ENCODE measurements at places on chromosomes 3 and 15.

GRCh38 chr3:156694536-156694935 is 20.1 kb downstream of the TIPARP start:
- no peak for DNase-seq

DNA sequence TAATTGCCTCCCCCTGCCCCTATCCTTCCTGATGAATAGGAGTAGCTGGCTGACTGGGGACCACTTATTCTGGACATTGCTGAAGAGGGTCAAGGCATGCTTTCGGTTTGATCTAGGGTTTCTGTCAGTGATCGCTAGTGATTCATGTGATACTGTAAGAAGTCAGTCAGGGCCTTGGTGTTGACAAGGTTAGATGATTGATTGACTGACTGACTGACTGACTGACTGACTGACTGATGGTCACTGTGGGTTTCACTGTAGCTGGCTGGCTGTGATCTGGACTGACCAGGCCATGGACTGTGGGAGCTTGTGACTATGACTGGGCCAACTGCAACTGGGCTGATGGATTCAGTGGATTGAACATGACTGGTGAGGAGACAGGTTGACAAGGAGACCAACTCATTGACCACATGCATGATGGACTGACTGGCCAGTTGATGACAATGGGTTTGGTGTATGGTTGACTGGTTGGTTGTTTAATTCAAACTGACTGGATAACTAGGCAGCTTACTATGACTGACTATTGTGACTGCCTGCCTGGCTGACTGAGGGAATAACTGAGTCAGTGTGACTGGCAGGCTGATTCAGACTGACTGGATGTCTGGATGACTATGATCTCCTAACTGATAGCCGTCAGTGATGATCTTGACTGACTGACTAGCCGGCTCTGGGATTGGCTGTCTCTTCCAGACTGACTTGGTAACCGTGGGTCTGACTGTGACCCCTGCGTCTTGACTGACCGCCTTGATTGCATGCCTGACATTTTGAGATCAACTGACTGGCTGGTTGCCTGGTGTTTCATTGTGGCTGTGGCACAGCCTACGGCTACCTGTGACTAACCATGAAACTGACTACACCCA is 509.9 kb downstream of the SHQ1 start:
- no peak for DNase-seq

GRCh38 chr3:66133853-66134445 is 86.9 kb upstream of the SLC25A26 start:
- DNase-seq = no peak

GRCh38 chr3:114566162-114566755 is 272.4 kb downstream of the TIGIT start:
- no peak for DNase-seq

- DNase-seq = no peak
Measured at GRCh38 chr3:27464646-27465045, 19.5 kb downstream of the SLC4A7 start.

DNA sequence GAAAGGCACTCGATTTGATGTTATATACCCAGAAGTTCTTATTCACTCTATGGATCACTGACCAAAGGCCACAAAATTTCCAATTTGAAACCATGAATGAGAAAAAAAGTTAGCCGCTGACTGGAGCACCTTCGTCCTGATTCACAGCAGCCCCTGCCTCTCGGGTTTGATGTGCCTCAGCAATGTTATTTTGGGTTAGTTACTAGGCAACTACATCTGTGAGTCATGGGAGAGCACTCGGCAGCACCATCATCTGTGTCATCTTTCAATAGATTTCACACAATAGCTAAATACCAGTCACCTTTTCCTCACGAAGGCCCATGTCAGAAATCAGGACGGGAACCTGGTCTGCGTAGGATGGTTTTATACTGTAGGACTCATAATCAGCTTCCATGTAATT is 269.2 kb downstream of the ZBBX start:
- no peak for DNase-seq

- DNase-seq = no peak
Measured at GRCh38 chr15:40297356-40297755, 10.4 kb downstream of the PLCB2 start.

- no peak for DNase-seq
Measured at GRCh38 chr15:55522742-55523450, 14.9 kb upstream of the DNAAF4 start.

DNA sequence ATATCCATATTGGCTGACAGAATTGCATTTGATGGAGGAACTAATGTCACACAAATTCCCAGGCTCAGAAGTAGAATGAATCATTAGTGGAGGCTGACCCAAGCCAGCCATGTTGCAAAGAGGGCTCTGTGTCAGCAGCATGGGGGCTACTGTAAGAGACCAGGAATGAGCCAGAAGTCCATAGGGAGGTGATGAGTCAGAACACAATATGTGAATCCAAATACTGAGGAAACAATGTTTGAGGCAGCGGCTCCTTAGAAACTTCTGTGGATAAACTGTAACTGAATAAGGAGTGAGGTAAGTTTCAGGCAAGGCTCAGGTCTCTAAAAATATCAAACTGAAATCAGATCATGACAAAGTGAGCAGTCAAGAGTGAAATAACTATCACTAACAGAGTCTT is 170.7 kb downstream of the WDR72 start:
- DNase-seq = no peak

DNA sequence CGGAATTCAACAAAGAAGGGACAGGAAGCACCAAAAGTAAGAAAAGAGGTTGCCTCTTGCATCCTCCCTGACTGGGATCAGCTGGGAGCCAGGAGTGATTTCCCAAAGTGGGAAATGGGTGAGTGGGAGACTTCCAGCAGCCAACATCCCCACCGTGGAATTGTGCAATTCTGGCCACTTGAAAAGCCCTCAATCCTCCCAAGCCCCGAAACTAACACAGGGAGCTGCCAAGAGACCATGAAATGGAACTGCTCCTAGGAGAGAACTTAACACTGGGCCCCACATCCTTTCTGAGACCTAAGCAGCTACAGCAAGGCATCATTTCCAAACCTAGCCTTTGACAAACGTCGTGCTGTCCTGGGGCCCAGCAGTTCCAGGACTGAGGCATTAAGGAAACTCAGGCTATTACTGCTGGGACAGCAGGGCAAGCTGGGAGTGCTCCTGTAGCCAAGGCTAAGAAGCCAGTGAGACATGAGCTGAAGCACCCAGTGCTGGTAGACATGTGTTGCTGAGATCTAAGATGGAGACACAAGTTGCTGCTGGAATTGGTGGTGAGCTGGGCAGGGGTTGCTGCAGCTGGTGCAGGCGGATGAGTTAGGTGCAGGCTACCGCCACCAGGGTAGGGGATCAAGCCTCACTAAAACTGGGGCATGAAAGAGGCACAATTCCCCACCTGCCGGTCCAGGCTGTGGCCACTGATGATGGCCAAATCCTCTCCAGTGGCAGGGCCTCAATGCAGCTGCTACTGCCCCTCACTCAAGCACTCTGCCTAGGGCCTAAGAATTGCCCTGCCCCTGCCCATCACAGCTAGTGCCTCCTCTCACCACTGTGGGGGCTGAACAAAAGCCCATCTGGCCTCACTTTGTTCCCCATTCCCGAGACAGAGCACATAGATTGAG is 43.9 kb downstream of the ALDH1A2 start:
- no peak for DNase-seq

GRCh38 chr3:181017690-181018089 is 28.2 kb upstream of the DNAJC19 start:
- DNase-seq = no peak

DNA sequence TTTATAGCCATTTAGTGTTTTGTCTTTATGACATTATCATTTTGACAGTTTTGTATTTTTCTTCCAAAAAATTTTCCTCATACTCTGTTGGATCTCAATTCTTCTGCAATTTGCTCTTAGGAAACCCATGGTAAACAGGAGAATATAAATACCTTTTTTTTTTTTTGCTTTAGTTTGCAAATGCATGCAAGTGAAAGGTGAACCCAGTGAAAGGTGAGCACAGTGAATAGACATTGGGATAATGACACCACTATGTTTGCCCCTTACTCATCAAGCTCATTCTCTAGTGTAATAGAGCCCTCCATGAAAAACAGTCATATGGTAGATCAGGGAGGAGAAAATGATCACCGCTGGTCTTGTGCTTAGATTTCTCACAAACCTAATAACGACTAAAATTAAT is 59.0 kb upstream of the TRPC1 start:
- no peak for DNase-seq

- DNase-seq = no peak
Measured at GRCh38 chr3:178671791-178672190, 135.6 kb downstream of the KCNMB2 start.

DNA sequence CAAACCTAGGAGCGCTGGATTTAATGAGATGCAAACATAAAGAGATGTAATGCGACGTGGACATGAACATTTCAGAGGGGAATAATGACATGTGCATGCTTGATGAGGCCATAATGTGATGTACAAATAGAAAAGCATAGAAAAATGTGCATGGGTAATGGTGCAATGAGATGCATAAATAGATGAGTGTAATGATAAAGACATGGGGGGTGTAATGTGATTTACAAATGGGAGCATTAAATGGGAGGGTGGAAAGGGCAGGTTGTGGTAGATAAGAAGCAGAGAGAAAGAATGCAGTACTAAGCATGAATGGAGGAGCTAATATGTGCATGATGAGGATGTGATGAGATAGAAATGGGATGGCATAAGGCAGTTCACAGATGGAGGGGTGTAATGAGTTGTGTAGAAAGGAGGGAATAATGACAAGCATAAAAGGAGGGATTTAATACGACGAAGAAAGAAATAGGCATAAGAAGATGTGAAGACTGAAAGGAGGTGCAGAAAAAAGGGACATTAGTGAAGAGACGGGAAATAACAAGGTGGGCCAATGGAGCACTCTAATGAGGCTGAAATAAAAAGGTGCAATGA is 137.5 kb upstream of the CCNL1 start:
- no peak for DNase-seq
